ENCODE measurements at places on chromosomes 5 and 9. TPM values are rescaled to one million over a fixed set of nuclear protein-coding genes. Genes with fewer than 3 reads are reported as not detected.

TEK gene
- 18.6 TPM for total RNA-seq

CDKN2B gene
- 10.2 TPM for total RNA-seq

SPOCK1 gene
- total RNA-seq: 173 TPM

RFX3 gene
- total RNA-seq: 2.7 TPM

OLFML2A gene
- total RNA-seq: 0.56 TPM

LECT2 gene
- total RNA-seq: not detected

ANKRD20A1 gene
- total RNA-seq: under 0.01 TPM

KCNV2 gene
- not detected for total RNA-seq

F2RL1 gene
- total RNA-seq: 24.3 TPM

IL5 gene
- total RNA-seq: not detected

ITGA1 gene
- 28.9 TPM for total RNA-seq

BAAT gene
- total RNA-seq: 0.19 TPM

NFIL3 gene
- 10.9 TPM for total RNA-seq

LSM11 gene
- 4.8 TPM for total RNA-seq

ENTPD2 gene
- total RNA-seq: not detected

PCDHA6 gene
- total RNA-seq: 3.1 TPM

CCDC183 gene
- under 0.01 TPM for total RNA-seq

C5orf58 gene
- not detected for total RNA-seq

PHYKPL gene
- 47.9 TPM for total RNA-seq

PGM5 gene
- total RNA-seq: 33.5 TPM

PROB1 gene
- 1.2 TPM for total RNA-seq

GALNT12 gene
- 30.2 TPM for total RNA-seq

PPP3R2 gene
- total RNA-seq: not detected

GABRA1 gene
- total RNA-seq: not detected

FER gene
- total RNA-seq: 26.8 TPM

ADCY2 gene
- total RNA-seq: not detected

PCDHGB6 gene
- 2.5 TPM for total RNA-seq

LHX3 gene
- not detected for total RNA-seq

ZNF622 gene
- 64.3 TPM for total RNA-seq

RPS23 gene
- 3,517 TPM for total RNA-seq

TUSC1 gene
- total RNA-seq: 8.4 TPM

PDLIM4 gene
- total RNA-seq: 33.0 TPM

SHOC1 gene
- under 0.01 TPM for total RNA-seq

TXNDC8 gene
- not detected for total RNA-seq

AIF1L gene
- total RNA-seq: 0.58 TPM

MAP1B gene
- 501 TPM for total RNA-seq

CD274 gene
- total RNA-seq: 6.5 TPM

SECISBP2 gene
- total RNA-seq: 18.2 TPM

SPINK4 gene
- total RNA-seq: not detected

P4HA2 gene
- total RNA-seq: 201 TPM

Measured in regular cardiac myocyte (primary cell).